ENCODE measurements at places on chromosomes 7 and 10.

GRCh38 chr10:63977329-63977923 is 456.2 kb downstream of the REEP3 start:
- DNase-seq, result peak; percentile 63

DNA sequence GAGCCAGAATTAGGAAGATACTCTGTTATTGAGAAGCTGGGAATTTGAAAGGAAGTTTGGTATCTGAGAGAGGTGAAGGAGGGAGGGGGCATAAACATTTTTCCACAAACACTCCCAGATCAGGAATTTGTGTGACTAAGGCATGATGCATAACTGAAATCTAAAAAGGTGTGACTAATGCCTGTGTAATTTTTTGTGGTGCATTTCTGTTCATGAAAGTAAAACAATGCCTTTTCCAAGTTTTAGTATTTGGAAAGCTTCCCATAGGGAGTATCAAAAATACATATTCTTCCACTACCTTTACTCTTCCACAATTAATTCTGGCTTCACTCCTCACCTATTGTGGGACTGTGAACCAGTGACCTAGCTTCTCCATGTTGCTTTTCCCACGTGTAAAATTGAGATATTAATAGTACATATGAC is 56.4 kb upstream of the CAV2 start:
- no peak for DNase-seq

GRCh38 chr10:122640921-122641320 is 58.7 kb downstream of the C10orf120 start:
- no peak for DNase-seq

DNA sequence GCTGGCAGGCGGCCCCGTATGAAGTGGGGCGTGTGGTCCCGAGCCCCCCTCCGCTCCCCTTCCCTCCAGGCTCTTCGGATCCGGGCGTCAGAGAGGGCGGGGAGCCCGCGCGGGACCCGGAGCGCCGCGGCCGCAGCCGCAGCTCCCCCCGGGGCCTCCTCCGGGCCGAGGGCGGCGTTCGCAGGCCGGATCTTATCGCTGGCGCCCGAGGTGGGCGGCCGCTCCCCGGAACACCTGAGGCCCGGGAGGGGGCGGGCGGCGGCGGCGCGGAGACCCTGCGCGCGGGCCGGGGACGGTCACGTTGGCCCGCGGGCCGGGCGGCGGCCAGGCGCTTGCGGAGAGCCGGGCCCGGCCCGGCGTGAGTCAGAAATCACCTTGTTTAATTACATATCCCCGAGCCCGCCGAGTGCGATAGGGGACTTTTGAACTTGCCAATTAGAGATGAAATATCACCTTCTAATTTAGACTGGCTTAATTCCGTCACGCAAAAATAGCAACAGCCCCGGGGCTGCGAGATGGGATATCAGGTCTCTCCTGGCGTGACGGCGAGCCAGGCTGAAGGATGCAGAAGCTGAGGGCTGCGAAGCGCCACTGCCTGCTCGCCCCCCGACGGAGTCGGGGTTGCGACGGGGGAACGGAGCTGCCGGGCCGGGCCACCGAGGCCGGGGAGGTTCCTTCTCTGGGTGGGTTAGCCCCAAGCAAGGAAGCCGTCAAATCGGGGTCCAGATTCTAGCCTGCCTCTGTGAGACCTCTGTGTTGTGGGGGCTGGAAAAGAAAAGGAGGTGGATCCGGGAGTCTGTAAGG is 43.4 kb downstream of the LDB3 start:
- peak; percentile 15 for DNase-seq

DNA sequence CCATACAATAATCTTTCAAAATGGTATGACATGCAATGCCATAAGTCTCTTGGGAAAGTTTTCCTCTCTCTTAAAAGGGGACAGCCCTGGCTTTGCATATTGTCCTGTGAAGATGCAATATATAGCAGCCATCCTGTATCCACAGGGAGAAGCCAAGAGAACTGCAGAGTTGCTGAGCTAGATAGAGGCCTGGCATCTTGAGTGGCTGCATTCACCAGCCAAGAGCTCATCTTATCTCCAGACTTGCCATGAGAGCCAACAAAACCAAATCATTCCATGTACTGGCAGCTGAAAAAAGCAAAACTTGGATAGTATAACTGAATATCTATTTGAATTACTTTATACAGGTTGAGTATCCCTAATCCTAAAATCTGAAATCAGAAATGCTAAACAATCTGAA is 348.8 kb downstream of the CALN1 start:
- no peak for DNase-seq

DNA sequence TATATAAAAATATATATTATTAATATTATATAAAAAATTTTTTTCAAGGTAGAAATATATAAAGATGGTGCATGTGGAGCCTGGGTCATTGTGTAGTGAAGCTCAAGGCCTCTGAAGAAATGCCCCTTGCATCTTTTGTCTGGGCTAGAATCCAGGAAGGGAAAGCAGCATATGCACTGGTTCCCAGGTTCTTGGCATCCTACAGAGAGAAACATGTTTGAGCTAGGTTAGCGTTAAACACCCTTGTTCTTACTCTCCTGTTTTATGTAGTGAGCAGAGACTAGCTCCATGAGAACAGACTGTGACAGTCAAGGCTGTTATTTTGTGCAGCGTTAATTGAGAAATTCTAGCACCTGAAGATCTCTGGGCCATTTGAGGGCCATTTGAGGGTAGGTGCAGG is 116.1 kb downstream of the POM121L12 start:
- no peak for DNase-seq

DNA sequence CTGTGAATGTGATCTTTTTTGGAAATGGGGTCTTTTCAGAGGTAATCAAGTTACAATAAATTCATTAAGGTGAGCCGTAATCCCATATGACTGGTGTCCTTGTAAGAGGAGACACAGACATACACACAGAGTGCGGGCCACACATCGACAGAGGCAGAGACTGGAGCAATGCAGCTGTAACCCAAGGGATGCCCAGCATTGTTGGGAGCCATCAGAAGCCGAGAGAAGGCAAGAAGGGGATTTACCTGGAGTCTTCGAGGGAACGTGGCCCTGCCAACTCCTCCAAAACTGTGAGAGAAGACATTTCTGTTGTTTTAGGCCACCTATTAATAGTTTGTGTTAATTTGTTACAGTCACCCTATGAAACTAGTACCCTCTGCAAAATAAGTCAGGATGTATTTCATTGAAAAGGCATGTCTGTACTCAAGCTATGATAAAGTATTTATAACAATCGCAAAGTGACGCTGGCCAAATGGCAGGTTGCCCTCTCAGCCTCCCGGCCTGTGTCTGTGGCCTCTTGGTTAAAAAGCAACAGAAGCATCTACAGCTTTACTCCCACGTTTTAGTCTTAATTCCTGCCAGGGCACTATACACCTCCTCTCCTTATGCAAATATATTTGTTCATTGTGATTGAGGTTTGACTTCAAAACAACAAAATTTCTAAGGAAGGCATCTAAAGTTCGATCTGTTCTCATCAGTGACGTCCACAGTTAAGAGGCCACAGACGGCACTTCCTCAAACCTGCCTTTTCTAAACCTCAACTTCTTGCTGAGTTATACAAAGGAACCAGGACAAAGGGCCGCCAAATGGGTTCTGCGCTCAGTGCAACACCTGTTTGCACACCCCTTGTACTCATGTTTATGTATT is 46.8 kb downstream of the HIPK2 start:
- peak; percentile 75 for DNase-seq

DNA sequence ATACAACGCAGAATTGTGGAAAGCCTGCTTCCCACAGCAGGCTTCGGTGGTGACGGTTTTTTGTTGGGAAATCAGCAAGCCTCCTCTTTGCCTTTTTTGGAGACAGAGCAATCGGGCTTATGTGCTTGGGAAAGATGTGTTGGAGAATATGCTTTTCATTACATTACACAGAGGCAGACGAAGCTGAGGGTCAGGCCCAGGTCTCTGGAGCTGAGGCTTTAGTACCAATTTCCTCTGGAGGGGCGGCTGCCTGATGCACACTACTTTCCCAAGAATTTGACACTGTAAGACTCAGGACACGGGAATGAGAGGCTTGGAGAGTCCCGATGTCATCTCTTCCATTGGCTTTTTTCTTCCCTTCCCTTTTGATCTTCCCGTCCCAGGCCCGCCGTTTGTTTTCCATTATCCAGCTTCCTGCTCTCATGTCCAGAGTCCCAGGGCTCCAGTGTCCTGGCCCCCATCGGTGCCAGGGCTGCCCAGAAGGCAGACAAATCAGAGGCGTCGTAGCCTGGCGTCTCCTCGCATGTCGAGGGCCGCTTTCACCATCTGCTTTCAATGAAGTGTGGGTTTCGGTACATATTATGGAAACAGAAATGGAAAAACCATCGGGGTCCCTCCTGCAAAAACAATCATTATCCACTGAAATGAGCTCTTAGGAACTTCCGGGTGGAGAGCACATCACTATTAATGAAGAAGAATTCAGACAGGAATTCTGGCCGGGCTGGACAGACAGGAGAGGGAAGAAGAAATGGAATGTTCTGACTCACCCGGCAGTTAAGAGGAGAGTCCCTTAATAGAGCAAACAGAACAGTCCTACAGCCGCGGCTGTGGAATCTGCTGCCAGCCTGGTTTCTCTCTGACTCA is 123.0 kb upstream of the JCAD start:
- DNase-seq, result no peak

DNA sequence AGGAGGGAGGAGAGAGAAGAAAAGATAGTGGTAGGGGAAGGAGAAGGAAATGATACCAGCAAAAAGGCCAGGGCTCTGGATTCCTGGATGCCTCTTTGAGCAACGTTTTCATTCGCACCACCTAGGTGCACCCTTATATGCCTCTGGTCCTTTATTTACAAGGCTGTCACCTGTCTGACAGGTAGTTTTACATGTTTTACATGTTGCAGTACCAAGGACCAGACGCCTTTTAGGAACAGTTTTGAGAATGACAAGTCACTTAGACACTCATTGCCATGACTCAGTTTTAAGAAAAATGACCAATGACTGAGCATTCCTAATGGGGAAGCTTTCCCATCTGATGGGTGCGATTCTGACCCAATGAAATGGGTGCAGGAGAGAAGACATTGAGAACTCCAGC is 119.8 kb downstream of the GLI3 start:
- no peak for DNase-seq

- DNase-seq, result peak; percentile 84
These were observed 694 bp upstream of the FAS start for GRCh38 chr10:88989824-88990383.

GRCh38 chr10:60513281-60513680 is 123.6 kb upstream of the ANK3 start:
- DNase-seq, result peak; percentile 8

DNA sequence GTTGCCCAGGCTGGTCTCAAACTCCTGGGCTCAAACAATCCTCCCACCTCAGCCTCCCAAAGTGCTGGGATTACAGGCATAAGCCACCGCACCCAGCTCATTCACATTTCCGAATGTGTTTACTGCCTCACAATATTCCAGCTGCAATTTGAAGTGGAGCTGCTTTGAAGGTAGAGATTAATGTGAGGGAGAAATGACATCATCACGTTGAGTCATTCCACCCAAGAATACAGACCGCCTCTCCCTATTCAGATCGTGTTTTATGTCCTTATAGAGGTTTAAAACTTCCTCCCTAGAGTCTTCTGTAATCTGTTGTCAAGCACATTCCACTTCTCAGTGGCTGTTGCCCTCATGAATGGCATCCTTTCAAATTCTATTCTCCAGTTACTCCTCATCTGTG is 100.4 kb upstream of the PDGFA start:
- peak; percentile 15 for DNase-seq

DNA sequence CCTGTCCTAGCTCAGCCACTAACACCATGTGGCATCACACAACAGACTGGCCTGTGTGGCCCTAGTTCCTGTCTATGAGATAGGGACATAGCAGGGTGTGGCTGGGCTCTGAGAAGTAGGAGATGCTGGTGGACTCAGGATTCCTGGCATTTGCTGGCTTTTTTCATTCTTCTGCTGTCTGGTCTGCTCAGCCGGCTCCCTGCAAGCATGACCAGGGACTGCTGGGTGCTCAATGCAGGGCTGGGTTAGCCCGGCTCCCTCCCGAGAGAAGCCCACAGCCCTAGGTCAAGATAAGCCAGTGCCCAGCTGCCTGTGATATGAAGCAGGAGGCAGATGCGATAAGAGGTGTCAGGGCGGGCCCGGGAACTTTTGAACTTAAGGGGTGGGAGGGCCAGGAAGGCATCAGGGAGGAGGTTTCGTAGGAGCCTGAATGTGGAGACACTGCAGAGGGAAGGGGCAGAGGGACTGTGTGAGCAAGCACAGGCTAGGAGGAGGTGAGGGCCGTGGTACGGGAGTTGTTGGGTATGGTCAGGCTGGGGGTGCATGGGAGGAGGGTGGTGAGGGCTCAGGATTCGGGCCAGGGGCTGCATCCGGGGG is 3.5 kb downstream of the AQP1 start:
- DNase-seq, result no peak

GRCh38 chr10:69090685-69091084 is 2.8 kb downstream of the SRGN start:
- peak; percentile 80 for DNase-seq

- DNase-seq, result no peak
These were observed 25.2 kb upstream of the FIGNL1 start for GRCh38 chr7:50475340-50475739.

DNA sequence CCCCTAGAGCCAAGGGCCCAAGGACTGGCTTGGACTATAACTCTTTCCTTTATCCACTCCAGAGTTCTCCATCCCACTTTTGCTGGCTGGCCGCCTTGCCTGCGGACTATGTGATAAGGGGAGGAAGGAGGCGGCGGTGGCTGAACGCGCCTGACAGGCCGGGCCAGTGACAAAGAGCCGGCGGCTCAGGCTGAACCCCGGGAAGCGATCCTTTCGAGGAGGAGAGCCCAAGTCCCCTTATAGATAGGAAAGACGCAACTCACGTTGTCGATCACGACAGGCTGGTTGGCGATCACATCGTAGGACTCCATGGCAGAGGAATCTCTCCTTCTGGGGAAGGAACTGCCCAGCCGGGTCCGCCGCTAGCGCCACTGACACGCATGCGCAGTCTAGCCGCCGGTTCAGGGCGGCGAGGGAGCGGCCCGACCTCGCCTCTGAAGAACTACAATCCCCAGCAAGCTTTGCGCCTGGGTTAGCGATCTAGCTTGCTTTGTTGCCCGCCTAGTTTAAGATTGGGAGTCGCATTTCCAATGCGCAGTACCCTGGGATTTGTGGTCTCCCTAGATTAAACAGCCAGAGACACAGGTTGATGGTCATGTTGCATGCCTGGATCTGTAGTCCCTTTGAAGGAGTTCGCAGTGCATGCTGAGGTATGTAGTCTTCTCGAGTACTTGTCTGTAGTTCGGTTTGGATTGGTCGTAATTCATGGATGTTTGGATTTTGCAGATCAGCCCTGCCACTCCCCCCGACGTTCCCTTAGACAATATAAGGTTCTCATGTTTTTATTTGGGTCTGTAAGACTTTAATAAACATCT is at the start of gene ACTR1A:
Gene ACTR1A (minus strand): TSS at position 376 of the 815 bp plus-strand sequence. CDS start 65 bp downstream, at position 311.
- DNase-seq, result peak; percentile 95

GRCh38 chr10:10846504-10846900 is 171.2 kb upstream of the CELF2 start:
- DNase-seq, result no peak

- no peak for DNase-seq
These were observed 1567.3 kb upstream of the LRRTM3 start for GRCh38 chr10:65358565-65358964.

DNA sequence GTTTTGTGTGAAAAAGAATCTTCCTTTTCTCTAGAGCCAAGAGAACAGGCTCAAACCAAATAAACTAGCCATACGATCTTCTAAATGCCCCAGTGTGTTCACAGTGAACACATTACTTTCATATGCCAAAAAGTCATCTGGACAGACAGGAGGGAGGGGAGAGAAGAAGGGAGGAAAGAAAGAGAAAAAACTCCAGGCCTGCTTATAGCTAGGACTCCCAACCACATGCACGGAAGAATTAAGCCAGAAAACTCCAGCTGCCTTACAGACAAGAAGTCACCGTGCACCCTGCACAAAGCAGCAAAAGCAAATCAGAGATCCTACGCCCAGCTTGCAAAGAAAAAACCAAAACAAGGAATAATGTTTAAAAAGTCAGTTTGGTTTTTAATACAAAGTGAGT is 34.3 kb downstream of the SNX8 start:
- no peak for DNase-seq
